GM06990 (cell line): ENCODE measurements at places on chromosomes 6 and 20.

GRCh38 chr6:5507131-5507681 lies 245.9 kb downstream of the FARS2 start:
- DNase-seq: peak; percentile 73

DNA sequence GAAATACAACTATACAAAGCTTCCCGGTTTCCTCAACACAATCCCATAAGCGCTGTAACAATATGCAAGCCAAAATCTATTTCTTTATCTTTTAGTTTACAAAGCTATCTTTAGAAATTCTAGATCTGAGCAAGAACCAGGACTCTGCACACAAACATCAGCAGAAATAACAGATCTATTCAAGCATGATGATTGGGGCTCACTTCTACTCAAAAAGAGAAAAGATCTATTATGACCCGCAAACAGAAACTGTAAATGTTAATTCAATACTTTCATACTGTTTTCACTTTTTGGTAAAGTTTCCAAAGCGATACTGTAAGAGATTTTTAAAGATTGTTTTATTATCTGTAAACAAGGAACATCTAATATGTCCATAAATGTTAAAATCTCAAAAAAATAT lies 86.6 kb downstream of the SESN1 start:
- peak; percentile 28 for DNase-seq

DNA sequence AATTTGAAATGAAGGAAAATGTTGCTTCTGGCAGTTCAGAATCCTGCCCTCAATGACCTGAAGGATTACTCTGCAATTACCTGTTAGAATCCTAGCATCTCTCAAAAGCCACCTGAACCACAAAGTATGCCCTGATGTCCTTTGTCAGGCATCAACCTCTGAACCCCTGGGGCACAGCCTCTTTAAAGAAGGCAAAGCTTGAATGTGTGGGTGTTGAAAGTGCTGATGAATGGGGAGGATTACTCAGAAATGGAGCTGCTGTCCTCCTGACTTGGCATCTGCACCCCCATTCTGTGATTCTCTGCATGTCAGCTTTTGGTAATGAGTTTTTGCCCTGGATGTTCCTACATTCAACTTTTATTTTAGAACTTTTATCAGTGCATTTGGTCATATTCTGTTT lies 179.2 kb downstream of the PKHD1 start:
- DNase-seq: no peak

- DNase-seq: no peak
Observed at GRCh38 chr6:73511796-73512195, 9.0 kb downstream of the EEF1A1 start.

- DNase-seq: no peak
Observed at GRCh38 chr6:53654745-53655240, 10.8 kb downstream of the KLHL31 start.

DNA sequence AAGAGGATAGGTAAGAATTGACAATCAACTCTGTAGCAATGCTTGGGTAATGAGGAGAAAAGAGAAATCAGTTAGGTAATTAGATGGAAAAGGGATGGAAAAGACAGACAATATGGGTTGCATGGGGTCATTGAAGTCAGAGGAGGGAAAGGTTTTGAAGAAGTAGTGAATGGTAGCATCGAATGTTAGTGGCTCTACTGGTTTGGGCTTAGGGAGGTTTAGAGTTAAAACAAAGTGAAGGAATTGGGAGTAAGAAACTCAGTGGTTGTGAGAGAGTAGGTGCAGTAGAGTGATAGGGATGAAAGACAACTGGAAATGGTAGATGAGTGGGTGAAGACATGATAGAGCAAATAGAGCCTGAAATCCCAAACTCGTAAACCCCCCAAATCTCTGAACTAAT lies 140.1 kb upstream of the ZFP64 start:
- no peak for DNase-seq

DNA sequence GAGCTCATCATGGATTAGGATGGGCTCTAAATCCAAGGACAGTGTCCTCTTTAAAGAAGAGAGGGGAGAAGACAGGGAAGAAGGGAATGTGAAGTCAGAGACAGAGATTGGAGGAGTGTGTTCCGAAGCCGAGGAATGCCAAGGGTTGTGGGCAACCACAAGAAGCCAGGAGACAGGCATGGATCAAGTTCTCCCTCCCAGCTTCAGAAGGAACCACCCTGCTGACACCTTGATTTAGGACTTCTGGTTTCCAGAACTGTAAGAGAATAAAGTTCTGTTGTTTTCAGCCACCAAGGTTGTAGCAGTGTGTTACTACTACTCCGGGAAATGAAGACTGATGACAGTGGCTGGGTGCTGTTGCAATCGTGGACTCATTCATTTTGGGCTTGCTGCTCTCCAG lies 120.1 kb downstream of the RPS12 start:
- DNase-seq: no peak

- no peak for DNase-seq
Observed at GRCh38 chr6:41917528-41917927, 3.4 kb downstream of the MED20 start.

GRCh38 chr20:15224199-15224598 lies 886.8 kb upstream of the FLRT3 start:
- DNase-seq: no peak

- peak; percentile 27 for DNase-seq
Observed at GRCh38 chr20:5056801-5057599, 55.7 kb upstream of the SLC23A2 start.

DNA sequence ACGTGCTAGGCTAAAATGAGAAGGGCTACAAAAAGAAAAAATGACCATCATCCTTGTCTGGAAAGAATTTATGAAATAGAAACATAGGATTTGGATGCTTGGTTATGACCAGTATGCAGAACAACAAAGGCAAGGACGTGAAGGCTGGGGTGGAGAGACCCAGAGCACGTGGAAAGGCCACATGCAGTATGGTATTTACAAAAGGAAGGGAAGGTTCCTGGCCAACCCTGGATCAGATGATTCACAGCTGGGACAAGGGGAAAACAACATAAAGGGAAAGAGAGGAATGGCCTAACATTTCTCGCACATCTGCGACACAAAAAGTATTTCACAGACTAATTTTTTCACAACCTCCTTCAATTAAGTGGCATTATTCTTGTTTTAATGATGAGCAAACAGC lies 8.2 kb downstream of the STX7 start:
- no peak for DNase-seq

GRCh38 chr20:34190262-34190661 lies 51.0 kb upstream of the ASIP start:
- no peak for DNase-seq

GRCh38 chr20:6732001-6732447 lies 35.5 kb upstream of the BMP2 start:
- DNase-seq: no peak

GRCh38 chr6:15491255-15491985 lies 171.4 kb downstream of the DTNBP1 start:
- no peak for DNase-seq

GRCh38 chr6:89385156-89385667 lies 26.9 kb downstream of the RRAGD start:
- DNase-seq: peak; percentile 55

DNA sequence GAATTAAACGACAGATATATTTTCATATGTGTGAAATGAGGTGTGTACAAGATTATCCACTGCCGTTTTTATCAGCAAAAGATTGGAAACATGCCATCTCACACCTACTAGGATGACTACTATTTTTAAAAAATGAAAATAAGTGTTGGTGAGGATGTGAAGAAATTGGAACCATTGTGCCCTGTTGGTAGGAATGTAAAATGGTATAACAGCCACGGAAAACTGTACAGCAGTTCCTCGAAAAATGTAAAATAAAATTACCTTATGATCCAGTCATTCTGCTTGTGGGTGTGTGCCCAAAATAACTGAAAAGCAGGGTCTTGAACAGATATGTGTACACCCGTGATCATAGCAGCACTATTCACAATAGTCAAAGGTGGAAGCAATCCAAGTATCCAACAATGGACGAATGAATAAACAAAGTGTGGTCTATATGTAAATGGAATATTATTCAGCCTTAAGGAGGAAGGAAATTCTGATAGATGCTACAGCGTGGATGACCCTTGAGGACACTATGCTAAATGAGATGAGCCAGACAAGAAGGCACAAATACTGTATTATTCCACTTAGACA lies 27.0 kb upstream of the CCN5 start:
- no peak for DNase-seq

DNA sequence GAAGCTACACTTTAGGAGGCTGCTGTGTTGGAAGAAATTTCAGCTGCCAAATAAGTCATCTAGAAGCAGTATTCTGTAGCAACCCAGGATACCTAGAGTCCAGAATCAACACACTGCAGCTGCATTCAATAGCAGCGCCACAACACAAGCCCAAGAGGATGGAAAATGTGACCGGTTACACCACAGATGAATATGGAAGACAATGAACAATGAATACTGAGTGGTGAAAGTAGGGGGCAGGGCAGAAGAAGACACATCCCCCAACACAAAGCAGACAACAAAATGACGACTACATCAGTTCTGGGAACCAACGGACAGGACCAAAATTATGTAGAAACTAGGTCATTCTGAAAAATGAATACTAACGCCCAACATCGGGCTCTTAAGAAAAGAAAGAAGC lies 38.2 kb downstream of the KIF6 start:
- DNase-seq: no peak

DNA sequence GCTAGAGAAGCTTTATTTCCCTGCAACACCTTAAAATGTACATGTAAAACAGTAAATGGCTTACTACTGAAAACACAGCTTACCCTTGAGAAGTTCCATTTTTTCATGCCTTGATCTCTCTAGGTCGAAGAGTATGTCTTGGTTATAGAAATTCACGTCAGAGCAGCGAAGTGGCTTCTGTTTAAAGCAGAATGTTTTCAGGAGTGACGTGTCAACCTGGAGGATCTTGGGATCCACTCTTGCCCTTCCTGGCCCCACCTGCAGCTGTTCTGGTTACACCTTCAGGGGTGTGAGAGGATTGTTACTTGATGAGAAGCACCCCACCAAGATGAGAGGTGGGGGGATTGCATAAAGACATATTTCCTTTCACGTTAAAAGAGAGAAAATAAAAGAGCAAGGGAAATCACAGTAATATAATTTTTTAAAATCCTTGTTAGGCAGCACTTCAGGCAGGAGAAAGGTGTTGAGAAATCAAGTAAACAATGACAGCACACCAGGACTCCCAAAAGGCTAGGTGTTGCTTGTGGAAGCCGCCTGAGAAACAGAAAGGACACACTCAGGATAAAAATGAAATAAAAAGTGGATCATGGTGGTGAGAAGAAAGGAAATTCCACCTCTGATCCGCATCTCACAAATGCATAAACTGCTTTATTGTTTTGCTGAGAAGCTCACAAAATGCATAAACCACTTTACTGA lies 149.7 kb downstream of the UNC5CL start:
- DNase-seq: no peak

- DNase-seq: no peak
Observed at GRCh38 chr6:28738396-28738765, 185.4 kb downstream of the TRIM27 start.

- no peak for DNase-seq
Observed at GRCh38 chr20:58271606-58272351, 37.7 kb upstream of the RAB22A start.

DNA sequence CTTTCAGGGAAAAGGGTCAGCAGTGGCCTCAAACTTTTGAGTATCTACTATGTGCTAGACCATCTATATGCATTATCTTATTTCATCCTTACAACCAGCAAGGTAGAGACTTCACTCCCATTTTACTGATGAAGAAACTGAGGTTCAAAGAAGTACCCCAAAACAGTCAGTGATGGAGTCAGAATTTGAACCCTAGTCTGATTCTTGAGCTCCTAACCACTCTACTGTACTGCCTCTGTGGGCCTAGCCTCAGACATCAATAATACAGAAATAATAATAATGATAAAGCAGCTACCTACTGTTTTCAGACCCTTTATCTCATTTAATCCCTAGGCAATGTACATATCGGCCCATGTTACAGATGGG lies 8.4 kb downstream of the ADA start:
- no peak for DNase-seq

DNA sequence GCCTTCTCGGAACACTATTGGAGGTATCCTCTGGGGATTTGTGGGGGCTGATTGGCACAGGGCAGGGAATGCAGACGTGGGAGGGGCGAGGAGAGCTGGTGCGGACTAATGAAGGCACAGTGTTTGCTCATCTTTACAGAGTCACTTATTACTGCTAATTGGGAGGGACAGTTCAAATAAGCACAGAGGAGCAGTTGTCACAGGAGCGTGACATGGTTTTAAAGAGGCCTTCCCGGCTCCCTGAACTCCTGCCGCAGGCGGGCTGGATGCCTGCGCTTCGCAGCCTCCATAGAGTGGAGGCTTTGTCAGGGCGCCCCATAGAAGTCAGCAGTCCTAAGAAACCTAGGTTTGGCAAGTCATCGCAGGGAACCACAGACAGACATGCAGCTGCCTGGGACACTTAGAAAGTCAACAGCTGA lies 149.6 kb downstream of the LINC00237 start:
- DNase-seq: no peak
